ENCODE measurements at places on chromosomes 16 and 17.

DNA sequence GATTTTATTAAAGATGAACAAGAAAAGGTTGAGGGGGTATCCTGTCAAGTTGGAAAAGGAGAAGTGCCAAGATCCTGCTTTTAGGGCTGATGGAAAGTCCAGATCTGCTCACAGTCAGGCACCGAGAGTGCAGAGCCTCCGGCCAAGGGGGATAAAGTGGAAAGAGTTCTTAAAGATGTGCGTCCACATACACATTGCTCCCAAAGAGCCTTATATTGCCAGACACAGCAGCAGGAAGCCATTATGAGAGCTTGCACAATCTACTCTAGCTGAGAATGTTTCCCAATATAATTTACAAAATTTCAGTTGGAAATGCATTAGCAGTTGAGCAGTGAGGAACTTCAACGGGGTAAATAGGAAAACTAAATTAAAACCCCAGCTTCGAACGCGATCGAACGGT lies 95.6 kb downstream of the SALL1 start:
- DNase-seq = no peak

- no peak for DNase-seq
These were observed 23.7 kb downstream of the PHLPP2 start for GRCh38 chr16:71700831-71701230.

DNA sequence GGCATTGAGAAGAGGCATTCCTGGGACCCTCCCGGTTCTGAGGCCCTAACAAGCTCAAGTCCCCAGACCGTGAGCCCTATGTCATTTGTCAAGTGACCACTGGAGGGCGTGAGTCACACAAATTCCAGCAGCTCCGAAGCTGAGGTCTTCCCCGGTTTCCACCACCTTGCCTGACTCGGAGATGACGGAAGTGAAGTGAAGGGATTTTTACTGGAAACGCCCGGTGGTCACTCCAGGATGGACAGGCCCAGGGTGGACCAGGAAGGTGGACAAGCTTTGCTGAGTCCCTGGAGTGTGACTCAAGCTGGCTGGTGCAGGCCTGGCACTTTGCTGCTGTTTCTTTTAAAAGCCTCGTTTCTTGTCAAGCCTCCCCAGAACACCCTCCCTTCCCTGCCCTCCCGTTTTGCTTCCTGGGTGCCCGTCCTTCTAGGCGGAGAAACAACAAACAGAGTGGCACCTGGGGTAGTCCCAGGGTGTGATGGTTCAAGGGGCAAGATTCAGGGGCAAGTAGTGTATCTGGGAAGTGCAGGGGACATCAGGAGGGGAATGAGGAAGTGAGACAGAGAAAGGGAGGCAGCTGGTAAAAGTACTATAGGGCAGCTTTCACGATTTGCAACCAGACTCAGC lies 5.3 kb upstream of the NOS2 start:
- peak; percentile 92 for DNase-seq

DNA sequence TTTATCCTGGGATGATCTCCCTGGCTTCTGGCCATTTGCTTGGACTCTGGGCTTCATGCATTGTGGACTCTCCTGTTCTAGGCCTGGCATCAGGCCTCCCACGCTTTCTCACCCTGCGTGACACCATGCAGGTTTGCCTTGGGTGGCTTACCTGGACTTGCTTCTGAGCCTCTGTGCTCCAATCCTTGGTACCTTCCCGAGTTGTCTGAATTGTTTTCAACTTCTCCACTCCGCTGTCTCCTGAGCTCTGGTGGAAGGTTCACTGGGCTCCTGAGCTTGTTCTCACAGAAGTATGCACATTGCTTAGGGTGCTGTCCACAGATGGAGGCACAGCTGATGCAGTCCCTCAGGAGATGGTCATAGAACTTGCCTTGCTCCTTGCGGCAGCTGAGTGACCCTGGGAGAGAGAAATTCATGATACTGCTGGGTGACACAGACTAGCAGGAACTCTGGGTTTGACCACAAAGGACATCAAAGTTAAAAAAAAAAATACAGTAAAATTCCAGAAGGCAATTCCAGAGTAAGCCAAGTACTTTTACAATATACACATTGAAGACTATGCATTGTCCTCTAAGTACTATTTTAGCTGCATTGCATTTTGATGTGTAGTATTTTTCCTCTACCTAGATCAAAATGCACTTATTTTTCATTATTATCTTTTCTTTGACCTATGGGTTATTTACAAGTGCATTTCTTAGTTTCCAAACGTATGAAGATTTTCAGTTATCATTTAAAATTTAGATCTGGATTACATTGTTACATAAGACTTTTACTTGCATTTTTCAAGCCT lies 23.1 kb downstream of the TNFRSF13B start:
- DNase-seq = no peak

- DNase-seq = no peak
These were observed 8.1 kb downstream of the WIPI1 start for GRCh38 chr17:68449021-68449739.

DNA sequence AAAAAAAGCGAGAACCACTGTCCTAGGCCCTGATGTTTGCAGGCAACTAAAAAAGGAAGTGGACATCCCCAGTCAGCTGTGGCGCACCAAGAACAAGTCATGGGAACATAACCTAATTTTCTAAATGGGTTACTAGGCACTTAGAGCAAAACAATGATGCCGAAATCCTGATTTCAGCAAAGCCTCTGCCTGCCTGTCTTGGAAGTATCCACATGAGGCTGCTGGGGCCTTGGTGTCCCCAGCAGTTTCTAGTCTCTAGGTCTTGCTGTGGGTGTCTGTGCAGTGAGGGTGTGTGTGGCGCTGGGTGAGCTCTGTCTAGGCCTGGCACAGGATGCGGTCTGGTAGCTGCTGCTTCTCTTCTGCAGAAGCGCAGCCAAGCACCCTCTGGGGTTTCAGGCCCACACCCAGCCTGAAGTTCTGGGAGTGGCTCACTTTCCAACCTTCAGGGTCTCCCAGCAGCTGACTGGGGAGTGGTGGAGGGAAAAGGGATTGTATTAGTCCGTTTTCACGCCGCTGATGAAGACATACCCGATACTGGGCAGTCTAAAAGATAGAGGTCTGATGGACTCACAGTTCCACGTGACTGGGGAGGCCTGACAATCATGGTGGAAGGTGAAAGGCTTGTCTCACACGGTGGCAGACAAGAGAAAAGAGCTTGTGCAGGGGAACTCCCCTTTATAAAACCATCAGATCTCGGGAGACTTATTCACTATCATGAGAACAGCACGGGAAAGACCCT lies 21.1 kb downstream of the STH start:
- DNase-seq = peak; percentile 83

Measured in activated CD8-positive, alpha-beta memory T cell treated with anti-CD3 and anti-CD28 coated beads, Interleukin-2, amount 10 ng/mL, durations not matched to agents 7 days and 5 days (primary cell).